ENCODE measurements at places on chromosomes 3 and 15. TPM values are rescaled to one million over a fixed set of nuclear protein-coding genes. Genes with fewer than 3 reads are reported as not detected.

GRCh38 chr3:106025151-106025722 is 156.4 kb upstream of the CBLB start:
- no peak for DNase-seq

DNA sequence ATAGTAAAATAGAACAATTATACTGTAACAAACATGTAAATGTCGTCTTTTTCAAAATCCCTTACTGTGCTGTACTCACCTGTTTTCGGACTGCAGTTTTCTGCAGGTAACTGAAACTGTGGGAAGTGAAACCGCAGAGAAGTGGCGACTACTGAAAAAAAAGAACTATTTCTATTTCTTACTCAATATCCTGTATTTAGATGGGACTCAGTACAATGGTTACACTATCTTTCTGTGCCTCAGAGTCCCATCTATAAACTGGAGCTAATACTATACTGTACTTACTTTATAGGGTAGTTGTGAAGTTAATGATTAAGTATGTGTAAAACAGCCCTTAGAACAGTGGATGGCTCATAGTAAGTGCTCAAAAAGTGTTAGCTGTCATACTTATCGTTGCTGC is 14.3 kb upstream of the P2RY12 start:
- no peak for DNase-seq

- no peak for DNase-seq
Measured at GRCh38 chr3:4494895-4495264, 1.7 kb downstream of the ITPR1 start.

The TXNRD3 gene
- 19.3 TPM for total RNA-seq

Data from HCT116 (cell line).